Transverse colon (tissue), 4 donors: ENCODE measurements at places on chromosomes 4 and X.

DNA sequence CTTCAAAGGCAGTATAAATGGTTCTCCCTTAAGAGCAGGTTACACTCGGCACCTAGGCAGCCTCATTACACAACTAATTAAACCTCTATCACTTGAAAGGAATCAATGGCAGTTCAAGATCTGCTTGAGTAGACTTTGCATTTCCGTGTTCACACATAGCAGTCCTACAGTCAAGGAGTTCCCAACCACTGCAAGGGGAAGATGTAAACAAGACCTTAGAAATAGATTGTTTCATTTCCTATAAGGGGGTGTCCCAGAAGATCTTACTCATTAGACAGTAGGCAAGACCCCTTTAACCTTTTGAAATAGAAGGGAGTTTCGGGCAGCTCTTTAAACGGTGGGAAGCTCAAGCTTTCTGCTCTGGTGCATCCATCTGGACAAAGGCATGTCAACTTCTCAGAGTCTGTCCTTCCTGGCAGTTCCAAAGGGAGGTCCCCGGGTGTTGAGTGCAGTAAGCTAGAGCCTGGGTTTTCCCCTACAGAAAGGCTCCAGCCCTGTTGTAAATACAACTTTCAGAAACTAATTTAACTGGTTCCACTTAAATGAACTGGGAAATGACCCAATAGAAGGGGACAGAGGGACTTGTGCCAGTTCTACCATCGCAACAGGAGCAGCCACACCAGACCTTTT is 150.8 kb downstream of the RBMX2 start:
- DNase-seq: no peak

GRCh38 chrX:123673813-123674212 is 59.0 kb downstream of the THOC2 start:
- no peak for DNase-seq

DNA sequence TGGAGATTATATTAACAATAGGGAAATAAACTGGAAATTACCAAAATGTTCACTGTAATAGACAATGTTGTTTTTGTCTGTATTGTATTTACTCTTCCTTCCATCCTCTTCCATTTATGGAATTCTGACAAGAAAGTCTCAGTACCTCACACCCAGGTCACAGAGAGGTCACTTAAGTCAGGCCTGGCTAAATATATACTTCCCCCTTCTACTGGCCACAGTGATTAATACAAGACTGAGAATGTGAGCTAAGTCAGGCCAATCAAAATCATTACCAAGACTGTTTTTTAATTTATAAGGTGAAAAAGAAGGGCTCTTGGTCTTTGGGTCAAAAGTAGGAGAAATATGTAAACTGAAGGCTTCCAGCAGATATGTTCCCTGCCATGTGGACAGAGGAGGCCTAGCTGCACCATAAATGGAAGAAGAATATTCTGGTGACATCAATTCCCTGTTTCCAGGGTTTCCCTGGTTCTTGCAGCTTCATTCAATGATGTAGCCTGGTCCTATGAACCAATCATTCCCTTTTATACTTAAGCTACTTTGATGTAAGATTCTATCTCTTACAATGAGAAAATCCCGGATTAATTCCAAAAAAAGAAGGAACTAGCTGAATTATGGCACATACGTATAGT is 64.3 kb downstream of the LRBA start:
- DNase-seq: no peak

DNA sequence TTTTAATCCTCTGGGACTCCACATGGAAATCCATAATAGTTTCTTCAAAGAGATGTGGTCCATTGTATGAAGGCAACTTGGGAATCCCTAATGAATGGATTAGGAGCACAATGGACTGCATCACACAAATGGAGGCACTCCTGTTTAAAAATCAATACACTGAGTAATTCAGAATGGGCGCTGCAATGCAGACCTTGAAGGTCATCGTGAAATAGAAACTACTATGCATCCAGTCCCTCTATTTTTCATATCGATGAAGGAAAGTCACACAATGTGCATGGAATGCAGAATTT is 98.8 kb upstream of the EGFL6 start:
- no peak for DNase-seq

- DNase-seq: no peak
These were observed 1590.7 kb upstream of the TENM3 start for GRCh38 chr4:180652533-180652932.

DNA sequence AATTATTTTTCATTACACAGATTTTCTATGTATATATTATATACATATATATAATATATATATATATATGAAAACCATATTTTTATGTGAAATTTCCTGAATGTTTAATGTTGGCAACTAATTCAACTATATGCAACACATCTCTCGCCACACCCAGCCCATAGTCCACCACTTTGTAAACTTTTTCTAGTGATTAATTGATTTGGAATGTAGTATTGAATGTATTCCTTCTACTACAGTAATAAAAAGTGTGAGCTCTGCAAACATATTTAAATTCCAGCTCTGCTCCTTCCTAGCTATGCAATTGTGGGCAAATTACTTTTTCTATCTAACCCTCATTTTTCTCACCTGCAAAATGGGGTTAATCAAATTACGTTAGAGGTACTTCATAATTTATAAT is 187.8 kb downstream of the TEX11 start:
- DNase-seq: no peak

DNA sequence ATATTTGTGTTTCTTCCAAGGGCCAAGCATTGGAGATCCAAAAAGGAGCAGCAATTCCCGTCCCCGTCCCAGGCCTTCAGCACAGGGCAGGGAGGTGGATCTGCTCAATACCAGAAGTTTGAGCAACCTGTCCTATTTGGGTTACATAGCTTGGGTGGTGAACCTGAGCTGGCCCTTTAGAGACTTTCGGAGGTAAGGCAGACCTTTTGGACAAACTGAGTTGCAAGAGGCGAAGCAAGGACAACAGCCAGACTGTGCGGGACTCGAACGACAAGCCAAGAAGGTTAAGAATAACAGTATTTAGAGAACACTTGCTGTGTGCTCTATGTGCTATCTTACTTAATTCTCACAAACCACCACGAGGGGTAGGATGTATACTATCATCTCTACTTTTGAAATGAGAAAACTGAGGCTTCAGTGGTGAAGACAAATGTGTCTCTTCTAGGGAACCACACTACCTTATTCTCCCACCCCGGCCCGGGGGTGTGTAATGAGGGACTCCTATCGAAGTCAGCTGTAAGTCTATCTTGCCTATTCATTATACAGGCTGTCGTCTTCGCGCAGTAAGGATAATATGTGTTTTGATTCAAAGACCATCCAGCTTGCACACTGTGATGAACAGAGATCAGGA is 1.3 kb downstream of the NOP14 start:
- no peak for DNase-seq

GRCh38 chrX:65607070-65607742 is 60.2 kb upstream of the MSN start:
- no peak for DNase-seq

- DNase-seq: no peak
These were observed 23.1 kb upstream of the DHRSX start for GRCh38 chrX:2523911-2524310.

GRCh38 chrX:369563-370101 is 17.1 kb downstream of the PPP2R3B start:
- DNase-seq: no peak

DNA sequence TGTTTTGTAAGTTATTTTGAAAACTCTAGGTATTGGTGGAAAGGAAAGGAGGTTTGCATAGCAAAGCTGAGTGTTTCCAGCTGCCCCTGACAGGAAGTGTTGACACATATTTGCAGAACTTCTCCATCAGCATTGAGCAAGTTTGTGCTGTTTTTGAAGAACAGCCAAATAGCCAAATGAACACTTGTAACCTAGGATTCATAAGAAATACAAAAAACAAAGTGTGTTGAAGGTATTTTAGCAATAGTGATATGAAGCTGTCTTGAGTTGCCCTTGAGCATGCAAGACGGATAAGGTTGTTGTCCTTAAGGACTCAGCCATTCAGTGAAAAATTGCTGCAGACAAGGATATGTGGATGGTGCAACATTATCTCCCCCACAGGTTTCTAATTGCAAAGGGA is 68.3 kb upstream of the PGM2 start:
- DNase-seq: no peak

DNA sequence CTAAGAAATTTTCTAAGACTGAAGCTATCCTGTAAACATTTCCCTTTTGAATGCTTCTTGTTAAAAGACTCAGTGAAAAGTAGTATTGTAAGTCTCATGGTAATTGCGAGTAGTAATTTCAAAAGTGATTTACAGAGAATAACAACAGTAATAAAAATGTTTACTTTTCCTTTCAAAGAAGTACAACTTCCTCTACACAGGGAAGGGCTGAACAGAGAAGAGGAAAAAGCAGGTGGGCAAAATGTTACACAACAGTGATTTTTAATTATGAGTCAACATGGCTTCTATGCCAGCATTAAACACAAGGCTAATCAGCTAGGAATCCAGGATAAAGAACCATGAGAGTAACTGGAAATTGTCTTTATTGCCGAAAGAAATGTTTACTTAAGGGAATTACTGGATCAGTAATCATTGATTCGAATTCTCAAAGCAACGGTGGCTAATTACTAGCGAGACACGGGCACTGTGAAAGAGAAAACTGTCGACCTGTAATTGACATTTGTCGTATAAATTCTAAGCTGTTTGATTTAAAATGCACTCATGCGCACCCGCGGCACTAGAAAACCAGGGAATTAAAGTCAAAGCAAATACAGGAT is 15.4 kb downstream of the UTP3 start:
- DNase-seq: peak; percentile 18
